ENCODE measurements at places on chromosomes 5 and 9. TPM values are rescaled to one million over a fixed set of nuclear protein-coding genes. Genes with fewer than 3 reads are reported as not detected.

Gene UIMC1
- total RNA-seq: 32.9 TPM

- no peak for DNase-seq
Measured at GRCh38 chr5:174082286-174082685, 36.8 kb downstream of the NSG2 start.

Gene GPX3
- total RNA-seq: 537 TPM

DNA sequence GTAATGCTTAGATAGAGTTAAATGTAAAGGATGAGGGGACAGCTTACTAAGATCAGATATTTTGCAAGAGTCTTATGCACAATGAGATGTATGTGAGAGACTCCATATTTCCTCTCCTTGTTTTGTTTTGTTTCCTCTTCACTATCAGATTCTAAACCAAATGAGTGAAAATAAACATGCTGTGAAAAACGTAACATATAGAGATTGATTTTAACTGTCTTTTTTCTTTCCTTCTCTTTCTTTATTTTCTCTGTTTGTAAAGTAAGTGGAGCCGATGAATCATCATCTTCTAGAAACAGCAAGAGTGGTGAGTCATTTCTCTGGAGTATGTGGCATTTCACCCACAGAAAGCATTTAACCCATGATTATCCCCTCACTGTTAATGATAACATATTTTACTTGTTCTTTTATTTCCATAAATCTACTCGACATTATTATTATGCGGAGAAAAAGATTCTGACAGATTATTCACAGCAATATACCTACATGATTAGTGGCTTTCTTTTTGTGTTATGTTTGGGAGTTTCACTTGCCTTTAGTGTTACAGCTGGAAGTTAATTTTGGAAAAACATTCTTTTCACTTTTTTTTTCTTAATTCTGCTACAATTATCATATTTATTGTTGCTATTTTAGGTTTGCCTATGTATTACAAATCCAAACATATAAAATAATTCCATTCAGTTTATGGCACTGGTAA lies 2.1 kb upstream of the ANXA1 start:
- no peak for DNase-seq

Gene IFNB1
- total RNA-seq: not detected

Gene TAF1L
- total RNA-seq: not detected

Gene GABRA6
- not detected for total RNA-seq

GRCh38 chr9:130713286-130713960 lies 19.8 kb downstream of the EXOSC2 start:
- DNase-seq: no peak

GRCh38 chr5:165913059-165913458 lies 2378.4 kb upstream of the WWC1 start:
- no peak for DNase-seq

GRCh38 chr5:116032094-116032517 lies at the start of gene ARL14EPL:
ARL14EPL (plus strand) TSS chr5:116032472; CDS start chr5:116051466, 18,994 bp downstream.
- no peak for DNase-seq

GRCh38 chr9:68927165-68927564 lies 86.7 kb downstream of the PRKACG start:
- DNase-seq: no peak

Gene PPP1R26
- total RNA-seq: 23.3 TPM

DNA sequence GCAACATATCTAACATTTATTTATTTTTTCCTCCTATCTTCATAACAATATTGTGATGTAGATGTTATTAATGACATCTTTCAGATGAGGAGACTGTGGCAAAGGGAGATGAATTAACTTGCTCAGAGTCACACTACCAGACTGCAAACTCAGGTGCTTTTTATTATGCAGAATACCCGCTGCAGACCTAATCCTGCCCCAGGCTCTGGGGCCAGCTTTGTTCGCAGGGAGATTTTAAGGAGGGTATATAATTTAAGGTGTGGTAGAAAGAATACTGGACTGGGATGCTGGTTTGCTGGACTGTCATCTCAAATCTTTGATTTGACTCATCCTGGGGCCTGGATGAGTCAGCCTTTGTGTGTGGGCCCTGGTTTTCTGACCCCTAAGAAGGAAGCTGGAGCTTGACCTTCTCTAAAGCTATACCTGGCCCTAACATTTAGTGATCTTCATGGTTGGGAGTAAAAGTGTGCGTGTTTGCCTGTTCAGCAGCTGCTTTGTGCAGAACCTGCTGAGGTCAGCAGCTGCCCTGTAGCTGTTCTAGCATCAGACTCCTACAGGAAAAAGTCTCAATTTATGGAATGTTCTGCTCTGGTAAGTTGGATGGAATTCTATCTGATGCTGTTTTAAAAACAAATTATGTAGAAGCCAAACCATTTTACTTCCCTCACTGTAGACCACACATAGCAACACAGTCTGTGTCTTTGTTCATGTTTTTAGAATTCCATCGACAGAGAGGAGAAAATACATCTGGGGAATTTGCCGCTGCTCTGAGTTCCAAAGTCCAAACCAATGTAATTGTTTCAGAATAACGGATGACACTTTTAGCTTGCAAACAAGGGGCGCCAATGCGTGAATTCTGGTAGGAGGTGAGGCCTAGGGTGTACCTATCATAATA lies 4.5 kb downstream of the SLC36A1 start:
- no peak for DNase-seq

GRCh38 chr9:94734054-94734754 lies 7.7 kb downstream of the AOPEP start:
- DNase-seq: no peak

Gene VCP
- 233 TPM for total RNA-seq

Gene LCN15
- 0.59 TPM for total RNA-seq

Gene ZNF366
- 8.9 TPM for total RNA-seq
